Mesothelial cell of epicardium (in vitro differentiated cells): ENCODE measurements at places on chromosomes 2 and 18. TPM values are rescaled to one million over a fixed set of nuclear protein-coding genes. Genes with fewer than 3 reads are reported as not detected.

ADAM23 gene
- total RNA-seq: 6.9 to 8.6 TPM (median 8.5 TPM) in 3 replicates

CERKL gene
- not detected in 3 replicates for total RNA-seq

STK16 gene
- total RNA-seq: 28.0 to 31.2 TPM (median 29.0 TPM) in 3 replicates

THSD7B gene
- 0.16 to 0.31 TPM (median 0.22 TPM) in 3 replicates for total RNA-seq

AKAIN1 gene
- not detected in 3 replicates for total RNA-seq

NRP2 gene
- 82.2 to 89.5 TPM (median 83.6 TPM) in 3 replicates for total RNA-seq

TEKT4 gene
- not detected in 3 replicates for total RNA-seq
